ENCODE measurements at places on chromosomes 1 and 21.
A peak's percentile ranks its signal among the peaks of the same experiment; 100 is the strongest.

GRCh38 chr1:4784761-4785160 lies 130.4 kb downstream of the AJAP1 start:
- DNase-seq, result no peak

DNA sequence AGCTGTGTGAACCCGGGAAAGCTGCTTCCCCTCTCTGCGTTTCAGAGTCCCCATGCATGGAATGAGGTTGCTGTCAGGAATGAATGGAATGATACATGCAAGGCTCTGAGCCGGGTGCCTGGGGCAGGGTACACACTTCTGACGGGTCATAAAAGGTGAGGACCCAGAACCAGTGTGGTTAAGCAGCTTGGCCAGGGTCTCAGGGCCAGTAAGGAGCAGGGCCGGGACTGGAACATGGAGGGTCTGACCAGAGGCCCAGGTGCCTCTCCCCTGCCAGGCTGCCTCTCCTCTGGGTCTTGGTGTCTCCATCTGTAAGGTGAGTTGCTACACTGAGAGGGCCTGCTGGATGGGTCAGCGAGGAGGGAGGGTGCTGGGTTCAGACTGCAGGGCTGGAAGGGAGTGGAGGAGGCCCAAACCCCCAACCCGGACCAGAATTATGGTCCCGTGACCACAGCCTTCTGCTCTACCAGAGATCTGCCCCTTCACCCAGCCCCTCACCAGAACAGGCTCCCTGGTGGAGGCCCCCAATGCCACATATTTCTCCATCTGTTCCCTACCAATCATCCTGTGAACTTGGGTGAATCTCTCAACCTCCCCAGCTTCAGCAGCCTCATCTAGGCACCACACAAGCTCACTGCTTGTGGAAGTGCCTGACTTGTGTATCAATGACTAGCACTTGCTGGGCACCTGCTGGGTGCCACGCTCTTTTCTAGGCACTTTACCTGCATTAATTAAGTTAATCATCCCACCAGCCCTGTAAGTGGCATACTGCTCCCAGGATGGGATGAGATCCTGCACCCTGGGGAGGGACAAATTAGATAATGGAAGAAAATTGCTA lies 16.2 kb upstream of the LRP8 start:
- DNase-seq, result no peak

DNA sequence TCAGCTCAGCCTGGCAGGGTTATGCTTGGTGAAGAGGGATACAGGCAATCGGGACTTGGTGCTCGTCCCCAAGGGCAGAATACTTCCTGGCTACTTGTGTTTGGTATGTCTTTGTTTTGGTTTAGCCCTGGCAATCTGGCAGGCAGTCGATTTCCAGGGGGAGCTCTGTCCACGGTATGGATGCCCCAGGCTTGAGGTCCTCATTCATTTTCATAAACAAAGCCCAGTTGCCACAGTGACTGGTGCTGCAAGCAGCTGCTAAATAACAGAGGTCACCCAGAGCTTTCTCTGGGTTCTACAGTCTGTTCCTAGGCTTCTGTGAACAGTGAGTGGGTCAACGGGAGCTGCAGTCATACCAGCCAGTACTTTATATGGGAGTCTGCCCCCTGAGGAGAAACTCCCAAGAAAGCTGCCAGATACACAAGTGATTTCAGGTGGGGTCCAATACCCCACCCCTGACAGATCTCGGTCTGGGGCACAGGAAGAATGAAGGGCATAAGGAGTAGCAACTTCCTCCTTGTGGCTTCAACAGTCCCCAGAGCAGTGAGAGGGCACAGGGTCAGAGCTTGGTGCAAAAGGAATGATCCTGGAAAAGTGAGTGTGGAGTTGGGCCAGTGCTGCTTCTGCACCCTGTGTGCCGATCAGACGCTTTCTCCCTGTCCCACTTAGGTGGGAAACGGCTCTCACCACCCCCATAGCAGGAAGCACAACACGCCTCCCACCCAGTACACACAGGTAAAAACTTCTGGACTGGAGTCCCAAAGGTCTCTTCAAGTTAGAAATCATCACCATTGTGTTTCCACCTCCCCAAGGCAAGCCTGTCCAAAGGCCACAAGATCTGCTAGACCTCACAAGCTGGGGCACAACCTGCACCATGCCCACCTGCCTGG lies 55.5 kb downstream of the TGFBR3 start:
- no peak for DNase-seq

DNA sequence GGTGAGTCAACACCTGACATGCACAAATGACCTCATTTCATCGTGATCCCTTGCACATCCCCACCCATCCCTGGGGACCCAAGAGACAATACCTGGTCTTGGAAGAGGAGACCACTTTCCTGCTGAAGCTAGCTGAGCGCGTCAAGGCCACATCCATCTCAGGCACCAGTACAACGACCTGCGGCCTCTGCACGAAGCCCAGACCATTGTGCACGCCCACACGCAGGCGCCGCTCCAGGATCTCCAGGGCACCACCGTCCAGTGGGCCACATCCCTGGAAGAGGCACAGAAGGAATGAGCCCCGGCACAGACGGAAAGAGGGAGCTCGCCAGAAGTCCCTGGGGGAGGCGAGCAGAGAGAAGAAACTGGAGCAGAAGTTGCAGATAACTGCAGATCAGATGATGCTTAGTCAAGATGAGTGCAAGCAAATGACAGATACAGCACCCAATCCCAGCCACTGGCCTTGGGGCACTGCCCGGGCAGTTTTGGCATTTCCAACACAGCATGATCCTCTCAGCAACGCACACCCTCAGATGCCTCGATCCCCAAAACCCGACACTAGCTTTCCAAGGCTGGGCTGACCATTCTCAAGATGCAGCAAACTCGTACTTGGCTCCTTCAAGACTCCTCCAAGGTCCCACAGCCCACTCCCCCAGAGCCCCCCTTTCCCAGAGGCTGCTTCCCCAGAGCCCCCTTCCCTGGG lies 44.1 kb downstream of the NPHP4 start:
- no peak for DNase-seq

DNA sequence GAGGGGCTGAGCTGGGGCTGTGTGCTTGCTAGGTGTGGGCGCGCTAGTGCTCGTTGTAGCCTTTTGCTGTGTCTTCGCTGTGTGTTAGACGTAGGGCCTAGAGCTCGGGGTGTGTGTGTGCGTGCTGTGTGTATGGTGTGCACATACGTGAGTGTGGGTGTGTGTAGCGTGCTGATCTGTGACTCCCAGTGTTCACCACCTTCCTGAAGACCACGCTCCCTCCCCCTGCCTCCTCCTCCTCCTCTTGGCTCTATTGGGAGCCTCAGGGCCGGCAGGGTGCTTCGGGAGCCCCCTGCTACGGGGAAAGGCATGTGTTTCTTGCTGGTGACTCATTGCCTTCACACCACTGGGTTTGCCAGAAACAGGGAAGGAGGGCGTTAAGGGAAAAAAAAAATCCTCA lies 9.4 kb upstream of the KCNC4 start:
- DNase-seq, result no peak

DNA sequence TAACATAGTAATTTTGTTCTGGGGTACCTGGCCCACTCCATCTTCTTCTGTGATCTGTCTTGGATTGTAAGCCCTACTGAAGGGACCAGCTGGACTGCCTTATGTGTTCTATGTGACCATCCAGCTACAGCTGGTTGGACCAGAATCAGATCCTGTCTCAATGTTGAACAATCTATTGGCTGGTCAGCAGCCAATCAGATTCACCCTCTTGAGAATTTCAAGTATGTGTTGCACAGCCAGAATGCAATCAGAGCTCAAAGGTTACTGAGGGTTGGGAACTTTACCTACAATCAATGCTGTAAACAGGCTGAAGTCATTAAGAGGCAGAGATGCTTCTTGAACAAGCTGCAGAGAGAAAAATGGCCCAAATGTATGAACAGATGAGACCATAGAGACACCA lies 61.9 kb downstream of the KCNC4 start:
- DNase-seq, result no peak

- no peak for DNase-seq
These were observed 80.4 kb downstream of the MAN1A2 start for GRCh38 chr1:117447661-117448060.

DNA sequence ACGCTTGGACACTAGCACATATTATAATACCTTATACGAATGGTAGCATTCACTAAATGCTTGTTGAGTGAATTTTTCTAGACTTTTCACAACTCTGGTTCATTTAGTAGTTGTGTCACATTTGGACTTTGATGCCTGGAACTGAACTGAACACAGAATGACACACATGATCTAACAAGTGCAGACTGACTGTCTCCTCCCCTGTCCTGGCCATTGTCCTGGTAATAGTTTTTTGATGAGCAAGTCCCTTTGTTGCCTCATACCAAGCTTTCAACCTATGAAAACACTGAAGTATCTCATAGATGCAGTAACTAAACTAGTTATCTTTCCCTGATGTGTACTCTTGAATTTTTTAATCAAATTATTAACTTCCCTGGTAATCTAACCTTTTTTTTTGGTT lies 66.4 kb downstream of the LRRC8D start:
- no peak for DNase-seq

- no peak for DNase-seq
These were observed 359.0 kb downstream of the RGS7 start for GRCh38 chr1:240998024-240998423.

GRCh38 chr1:173997791-173998190 lies 24.4 kb downstream of the RC3H1 start:
- DNase-seq, result no peak

DNA sequence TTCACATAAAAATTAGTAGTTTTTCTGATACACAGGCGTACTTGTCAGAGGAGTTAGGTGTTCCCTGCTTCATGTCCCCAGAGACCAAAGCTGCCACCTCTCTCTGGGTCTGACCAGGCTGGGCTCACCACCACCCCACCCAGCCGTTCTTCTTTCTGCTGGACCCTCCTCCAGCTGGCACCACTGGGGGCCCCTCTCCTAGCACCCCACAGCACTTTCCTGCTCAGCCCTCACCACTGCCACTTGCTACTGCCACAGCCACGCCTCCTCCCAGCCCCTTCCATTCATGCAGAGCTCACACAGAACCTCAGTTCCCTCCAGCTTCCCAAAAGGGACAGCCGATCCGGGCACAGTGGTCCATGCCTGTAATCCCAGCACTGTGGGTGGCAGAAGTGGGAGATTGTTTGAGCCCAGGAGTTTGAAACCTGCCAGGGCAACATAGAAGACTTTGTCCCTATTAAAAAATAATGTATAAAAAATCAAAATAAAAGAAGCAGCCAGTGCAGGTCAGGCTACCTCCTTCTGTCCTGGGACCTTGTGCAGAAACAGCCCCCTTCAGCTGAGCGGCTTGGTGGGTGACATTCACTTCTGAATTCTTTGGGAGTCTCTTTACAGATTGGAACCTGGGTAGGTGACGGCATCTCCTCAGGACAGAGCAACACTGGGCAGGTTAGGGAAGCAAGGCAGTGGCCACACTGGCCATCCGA lies 208.3 kb downstream of the TOMM20 start:
- no peak for DNase-seq

DNA sequence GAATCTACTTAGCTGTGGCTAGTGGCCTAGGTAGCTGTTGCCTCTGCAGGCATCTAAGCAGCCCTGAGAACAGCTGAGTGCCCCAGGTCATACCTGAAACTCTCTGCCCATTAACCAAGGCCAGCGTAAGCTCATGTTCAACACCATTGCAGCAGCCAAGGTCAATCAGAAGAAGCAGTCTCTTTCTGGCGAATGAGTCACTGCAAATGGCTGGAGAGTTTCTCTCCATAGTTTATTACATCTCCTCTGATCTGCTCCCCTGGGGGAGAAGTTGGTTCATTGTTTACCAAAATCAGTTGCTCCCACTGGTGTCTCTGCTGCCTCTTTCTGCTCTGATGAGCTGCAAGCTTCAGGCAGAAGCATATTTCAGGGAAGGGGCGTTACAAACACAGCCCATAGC lies 6.9 kb upstream of the BCL9 start:
- DNase-seq, result no peak

- no peak for DNase-seq
These were observed 30.2 kb upstream of the IGSF3 start for GRCh38 chr1:116697548-116698243.

GRCh38 chr1:20538760-20539551 lies 13.4 kb upstream of the FAM43B start:
- DNase-seq, result no peak

GRCh38 chr21:37748351-37748750 lies 167.9 kb downstream of the KCNJ6 start:
- DNase-seq, result no peak

- DNase-seq, result peak; percentile 82
These were observed at the start of gene SHISAL2A for GRCh38 chr1:52632732-52633290. Gene SHISAL2A (plus strand): TSS chr1:52633168. CDS start chr1:52633494, 326 bp downstream.

- no peak for DNase-seq
These were observed 309.5 kb downstream of the KIF26B start for GRCh38 chr1:245464290-245464689.

DNA sequence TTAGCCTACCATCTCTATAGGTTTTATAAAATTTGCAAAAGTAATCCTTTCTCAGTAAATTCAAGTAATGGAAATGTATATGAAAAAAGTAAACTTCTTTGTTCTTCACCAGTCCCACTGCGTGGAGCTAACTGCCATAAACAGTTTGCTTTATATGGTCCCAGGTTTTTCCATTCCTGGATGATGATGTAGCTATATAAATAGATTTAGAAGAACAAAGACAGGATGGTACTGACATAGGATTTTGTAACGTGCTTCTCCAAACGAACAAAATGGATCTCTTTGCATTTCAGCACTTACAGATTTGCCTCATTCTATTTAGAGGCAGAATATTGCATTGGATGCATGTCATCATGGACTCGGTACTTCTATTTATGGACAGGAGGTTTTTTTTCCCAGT lies 57.3 kb downstream of the SMYD2 start:
- DNase-seq, result no peak

DNA sequence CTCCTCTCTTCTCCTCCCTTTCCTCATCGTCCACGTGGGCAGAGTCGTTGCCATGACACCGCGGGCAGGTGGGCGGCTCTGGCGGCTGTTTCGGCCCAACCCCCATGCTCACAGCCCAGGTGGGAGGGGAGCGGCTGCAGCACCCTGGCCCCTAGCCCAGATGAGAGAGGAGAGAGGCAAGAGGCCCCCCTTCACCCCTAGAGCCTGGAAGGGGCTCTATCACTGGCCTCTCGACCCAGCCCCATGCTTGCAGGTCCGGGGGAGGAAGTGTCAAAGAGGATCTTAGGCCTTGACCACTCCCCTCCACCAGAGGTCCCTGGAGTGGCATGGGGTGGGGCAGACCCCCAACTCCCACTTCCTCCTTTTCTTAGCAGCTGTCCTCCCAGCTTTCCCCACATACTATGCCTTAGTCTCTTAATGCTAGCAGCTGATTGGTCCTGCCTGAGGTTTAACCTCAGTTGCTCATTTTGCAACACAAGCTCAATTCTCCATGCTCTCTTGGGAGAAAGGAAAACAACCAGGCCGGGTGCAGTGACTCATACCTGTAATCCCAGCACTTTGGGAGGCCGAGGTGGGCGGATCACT lies 10.4 kb downstream of the DLGAP3 start:
- DNase-seq, result peak; percentile 29

All from H1 (cell line).